ENCODE measurements at places on chromosomes 1 and 21.

DNA sequence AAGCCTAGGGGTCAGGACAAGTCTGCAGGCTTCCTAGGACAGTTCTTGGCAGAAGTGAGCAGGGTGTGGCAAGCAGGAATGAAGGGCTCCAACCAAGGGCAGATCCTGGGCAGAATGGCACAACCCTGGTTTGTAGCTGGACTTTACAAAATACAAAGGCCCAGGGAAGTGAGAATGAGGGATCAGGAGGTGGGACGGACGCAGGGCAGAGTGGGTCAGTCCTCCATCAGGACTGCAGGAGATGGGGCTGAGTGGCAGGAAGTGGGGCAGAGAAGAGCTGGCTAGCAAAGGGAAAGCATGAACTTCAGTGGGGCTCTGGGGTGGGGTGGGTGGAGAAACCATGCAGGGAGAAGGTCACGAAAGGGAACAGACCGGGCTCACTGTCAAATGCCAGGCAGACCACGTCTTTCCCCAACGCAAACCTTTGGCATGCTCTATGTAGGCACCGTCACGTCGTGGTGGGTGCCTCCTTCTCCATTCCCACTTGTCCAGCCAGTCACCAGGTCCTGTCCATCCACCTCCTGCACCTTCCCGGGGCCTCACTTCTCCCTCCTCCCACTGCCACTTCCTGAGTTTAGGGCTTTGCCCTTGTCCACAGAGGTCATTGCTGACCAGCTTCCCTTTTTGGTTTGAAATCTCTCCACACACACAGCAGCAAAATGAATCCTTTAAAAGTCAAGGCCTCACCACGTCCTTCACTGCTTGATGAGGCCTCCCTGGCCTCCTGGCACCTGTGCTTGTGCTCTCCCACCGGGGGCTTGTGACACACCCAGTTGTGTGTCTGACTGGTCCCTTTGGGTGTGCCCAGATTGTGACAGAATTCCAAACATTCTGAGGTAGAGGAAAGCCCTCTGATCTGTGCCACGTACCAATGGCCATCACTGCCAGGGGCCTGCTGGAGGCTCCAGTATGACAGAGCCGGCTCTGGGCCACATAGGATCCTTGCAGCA is 8.7 kb upstream of the CLDN19 start:
- no peak for DNase-seq

DNA sequence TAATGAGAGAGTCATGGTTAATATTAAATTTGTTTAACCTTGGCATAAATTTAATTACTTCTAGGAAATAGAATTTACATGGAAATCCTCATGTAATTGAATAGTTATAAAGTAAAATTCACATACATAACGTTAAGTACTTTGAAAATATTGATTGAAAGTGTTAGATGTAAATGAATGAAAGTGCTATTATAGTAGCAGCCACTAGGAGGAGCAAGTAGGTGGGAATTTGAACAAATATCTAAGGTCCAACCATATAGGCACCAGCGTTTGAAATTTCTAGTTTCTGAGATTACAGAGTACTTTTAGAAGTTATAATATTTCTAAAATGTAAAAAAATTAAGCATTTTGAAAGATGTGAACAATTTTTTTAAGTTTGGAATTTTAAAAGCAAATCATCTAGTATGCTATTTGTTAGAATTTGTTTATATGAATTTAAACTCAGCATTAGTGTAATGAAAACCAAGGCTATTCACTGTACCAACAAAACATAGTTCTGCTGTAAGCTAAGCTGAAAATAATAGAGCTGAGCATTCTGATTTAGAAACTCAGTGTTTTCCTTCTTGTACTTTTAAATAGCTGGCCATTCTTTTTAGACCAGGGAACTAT is 3.3 kb downstream of the B3GALT2 start:
- no peak for DNase-seq

GRCh38 chr1:59805554-59805953 is 9.2 kb upstream of the HOOK1 start:
- no peak for DNase-seq

DNA sequence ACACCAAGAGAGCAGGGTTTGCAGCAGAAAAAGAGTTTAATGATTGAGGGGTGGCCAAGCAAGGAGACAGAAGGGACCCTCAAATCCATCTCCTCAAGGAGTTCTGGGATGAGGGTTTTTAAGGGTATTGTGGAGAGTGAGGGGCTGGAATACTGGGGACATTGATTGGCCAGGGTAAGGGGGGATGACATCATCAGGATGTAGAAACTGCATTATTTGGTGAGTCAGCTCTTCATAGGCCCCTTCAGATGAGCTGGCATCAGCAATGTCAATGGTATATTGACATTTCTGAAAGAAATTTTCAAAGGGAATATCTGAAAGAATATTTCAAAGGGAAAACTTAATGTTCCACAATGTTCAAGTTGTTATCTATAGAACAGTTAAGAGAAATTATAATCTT is 168.1 kb upstream of the SNX7 start:
- no peak for DNase-seq

GRCh38 chr1:18803151-18803791 is 56.2 kb downstream of the TAS1R2 start:
- no peak for DNase-seq

- peak; percentile 47 for DNase-seq
These were observed 38.4 kb downstream of the SPEN start for GRCh38 chr1:15885701-15886610.
